ENCODE measurements at places on chromosomes 12 and 14.

DNA sequence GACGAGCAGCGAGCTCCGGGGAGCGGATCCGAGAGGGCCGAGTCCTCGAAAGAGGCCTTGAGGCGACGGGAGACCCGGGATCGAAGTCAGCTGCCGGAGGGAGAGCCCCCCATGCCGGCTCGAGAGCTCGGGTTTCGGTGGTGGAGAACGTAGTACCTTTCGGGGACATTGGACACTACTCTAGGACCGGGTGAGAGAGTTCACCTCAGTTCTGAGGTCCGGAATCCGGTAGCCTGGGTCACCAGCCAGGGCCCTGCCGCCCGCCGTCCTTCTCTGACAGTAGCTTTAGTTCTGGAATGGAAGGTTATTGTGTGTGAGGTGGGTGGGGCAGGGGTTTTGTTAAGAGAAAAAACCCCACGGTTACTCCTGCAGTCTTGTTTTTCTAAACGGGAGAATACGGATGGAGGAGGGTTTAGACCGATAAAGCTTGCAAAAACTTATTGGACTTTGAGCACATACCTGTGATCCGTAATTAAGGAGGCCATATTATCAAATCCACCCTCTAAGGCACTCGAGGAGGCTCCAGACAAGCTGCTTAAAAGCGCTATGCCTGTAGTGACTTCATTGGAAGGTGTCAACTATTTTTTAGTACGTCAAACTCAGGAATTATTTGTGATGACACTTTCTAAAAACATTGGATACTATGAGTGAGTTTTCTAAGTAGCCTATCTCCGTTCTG is 765 bp downstream of the SCYL2 start:
- peak; percentile 5 for DNase-seq

GRCh38 chr12:22334410-22335100 is at the start of gene ST8SIA1:
ST8SIA1 (minus strand) TSS chr12:22334707; CDS start chr12:22334232, 475 bp downstream.
- peak; percentile 34 for DNase-seq

DNA sequence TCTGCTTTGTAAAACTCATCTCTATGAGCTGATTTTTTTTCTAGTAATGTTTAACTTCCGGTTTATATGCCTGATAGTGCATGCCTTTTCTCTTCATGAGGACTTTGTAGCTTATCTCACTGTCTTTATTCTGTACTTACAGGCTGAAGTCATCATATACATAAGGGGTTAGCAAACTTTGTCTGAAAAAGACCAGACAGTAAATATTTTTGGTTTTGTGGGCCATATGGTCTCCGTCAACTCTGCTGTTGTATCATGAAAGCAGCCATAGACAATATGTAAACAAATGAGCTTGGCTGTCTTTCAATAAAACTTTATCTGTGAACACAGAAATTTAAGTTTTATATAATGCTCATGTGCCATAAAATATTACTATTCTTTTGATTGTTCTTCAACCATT is 172.1 kb downstream of the GXYLT1 start:
- no peak for DNase-seq

- DNase-seq = no peak
These were observed 29.0 kb upstream of the WDR89 start for GRCh38 chr14:63670692-63671091.

DNA sequence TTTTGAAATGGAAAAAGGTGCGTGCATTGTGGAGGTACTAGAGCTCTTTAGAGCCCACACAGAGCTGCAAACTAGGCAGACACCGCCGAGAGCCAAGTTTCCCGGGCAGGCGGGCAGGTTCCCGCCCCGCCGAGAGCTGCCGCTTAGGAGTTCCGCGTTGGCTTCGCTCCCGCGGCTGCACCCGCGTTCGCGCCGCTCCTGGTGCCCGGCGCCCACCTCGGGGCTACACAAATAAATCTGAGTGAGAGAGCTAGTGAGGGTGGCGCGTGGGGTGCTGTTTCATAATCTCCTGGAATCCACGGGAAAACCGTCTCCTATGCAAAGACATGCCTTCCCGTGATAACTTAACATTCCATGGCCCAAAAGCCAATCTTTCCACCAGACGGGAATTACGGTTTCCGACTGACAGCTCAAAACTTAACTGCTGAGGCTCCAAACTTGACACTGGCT is 645 bp downstream of the KITLG start:
- no peak for DNase-seq

GRCh38 chr12:89539426-89540223 is 13.8 kb upstream of the POC1B start:
- DNase-seq = no peak

DNA sequence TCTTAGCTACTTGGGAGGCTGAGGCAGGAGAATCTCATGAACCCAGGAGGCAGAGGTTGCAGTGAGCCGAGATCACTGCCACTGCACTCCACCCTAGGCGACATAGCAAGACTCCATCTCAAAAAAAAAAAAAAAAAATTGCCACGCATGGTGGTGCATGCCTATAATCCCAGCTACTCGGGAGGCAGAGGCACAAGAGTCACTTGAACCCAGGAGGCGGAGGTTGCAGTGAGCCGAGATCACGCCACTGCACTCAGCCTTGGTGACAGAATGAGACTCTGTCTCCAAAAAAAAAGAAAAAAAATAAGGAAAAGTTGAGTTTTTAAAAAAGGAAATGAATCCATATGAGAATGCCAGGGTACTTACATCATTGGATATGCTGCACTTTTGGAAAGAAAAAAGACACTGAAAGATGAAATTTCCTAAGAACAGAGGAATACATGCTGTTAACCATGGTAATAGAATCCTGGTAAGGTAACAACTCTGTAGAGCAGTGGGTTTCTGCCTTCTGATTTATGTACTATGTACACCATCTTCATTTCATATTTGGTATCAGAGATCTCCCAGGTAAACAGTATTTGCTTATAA is 222.7 kb downstream of the ERC1 start:
- no peak for DNase-seq

DNA sequence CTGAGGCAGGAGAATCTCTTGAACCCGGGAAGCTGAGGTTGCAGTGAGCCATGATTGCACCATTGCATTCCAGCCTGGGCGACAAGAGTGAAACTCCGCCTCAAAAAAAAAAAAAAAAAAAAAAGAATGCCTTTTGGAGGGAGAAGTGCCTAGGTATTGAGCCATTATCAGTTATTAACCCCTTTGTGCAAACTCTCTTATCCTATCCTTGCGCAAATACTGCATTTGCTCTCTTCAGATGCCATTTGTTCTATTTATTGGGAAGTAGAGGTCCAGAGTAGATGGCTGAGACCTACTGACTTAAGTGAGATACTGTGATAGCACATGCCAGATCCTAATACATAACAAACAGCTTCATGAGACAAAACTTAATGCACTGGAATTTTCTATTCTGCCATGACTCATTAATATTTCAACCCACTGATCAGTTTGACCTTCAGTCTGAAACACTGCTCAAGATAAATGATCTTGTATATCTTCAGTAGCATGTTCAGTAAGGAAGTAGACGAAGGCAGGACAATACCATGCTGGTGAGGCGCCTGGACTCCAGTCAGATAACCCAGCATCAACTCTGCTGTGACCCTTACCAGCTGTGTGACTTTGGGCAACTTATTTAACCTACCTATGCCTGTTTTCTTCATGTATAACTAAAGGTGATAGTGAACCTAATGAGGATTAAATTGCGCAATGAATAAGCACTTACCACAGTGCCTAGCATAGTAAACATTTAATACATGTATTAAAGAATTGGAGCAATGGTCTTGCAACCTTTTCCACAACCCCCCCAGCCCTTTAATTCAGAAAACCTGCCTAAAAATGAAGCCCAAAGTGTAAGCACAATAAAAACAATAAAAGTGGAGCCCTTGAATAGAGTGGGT is 5.7 kb upstream of the DNAAF2 start:
- DNase-seq = no peak

- no peak for DNase-seq
These were observed 4.3 kb upstream of the HSD17B6 start for GRCh38 chr12:56758728-56759262.

DNA sequence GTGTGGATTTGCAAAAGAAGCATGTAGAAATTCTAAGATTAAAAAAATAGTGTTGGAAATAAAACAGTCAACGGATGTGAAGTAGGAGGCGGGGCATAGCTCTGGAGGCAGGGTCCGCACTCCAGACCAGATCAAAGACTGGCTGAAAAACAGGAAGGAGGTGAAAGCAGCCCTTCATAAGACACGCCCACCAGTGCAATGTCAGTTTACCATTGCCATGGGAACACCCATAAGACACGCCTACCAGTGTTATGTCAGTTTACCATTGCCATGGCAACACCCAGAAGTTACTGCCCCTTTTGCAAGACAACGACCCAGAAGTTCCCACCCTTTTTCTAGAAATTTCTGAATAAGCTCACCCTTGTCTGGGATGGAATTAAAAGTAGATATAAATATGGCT is 87.1 kb downstream of the FZD10 start:
- no peak for DNase-seq

- DNase-seq = no peak
These were observed 62.9 kb upstream of the VSX2 start for GRCh38 chr14:74176400-74176793.

GRCh38 chr14:94374116-94374515 is 14.3 kb downstream of the SERPINA1 start:
- no peak for DNase-seq

GRCh38 chr14:70649803-70650202 is 8.1 kb downstream of the TTC9 start:
- no peak for DNase-seq

DNA sequence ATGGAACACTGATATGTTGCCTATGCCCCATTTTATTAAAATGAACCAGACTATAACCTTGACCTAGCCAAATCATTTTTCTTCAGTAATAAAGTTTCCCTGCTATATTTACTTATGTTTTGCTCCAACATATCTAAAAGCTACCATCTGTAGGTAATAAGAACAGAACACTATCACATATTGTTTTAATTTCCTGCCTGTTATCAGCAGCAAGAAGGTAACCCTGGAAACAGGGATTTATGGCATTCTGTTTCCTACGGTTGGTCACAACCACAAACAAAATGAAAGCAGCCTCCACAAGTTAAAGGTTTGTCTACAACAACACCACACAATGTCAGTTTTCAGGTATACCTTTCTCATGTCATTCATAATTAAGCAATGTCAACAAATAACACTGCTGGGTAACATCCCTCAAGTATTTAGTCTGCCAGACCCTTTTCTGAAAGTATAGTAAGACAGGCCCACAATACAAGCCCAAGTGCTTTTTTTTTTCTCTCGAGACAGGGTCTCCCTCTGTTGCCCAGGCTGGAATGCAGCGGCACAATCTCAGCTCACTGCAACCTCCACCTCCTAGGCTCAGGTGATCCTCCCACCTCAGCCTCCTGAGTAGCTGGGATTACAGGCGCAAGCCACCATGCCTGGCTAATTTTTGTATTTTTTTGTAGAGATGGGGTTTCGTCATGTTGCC is 25.5 kb downstream of the GCH1 start:
- DNase-seq = no peak

DNA sequence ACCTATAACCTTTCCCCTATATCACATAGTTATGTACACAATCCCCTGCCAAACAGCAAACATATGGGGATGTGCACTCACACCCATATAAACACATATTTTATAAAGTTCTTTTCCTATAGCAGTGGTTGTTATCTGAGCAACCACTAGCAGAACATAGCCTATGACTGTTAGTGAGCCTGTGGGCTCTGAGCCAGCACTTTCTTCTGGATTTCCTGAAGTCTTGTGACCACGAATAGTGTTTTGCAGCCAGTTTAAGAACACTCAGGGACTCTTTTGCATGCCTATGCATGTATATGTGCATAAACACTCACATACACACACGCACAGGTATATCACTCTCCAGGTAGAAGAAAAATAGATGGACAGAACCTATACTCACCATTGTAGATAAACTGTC is 17.1 kb downstream of the TESPA1 start:
- DNase-seq = no peak

DNA sequence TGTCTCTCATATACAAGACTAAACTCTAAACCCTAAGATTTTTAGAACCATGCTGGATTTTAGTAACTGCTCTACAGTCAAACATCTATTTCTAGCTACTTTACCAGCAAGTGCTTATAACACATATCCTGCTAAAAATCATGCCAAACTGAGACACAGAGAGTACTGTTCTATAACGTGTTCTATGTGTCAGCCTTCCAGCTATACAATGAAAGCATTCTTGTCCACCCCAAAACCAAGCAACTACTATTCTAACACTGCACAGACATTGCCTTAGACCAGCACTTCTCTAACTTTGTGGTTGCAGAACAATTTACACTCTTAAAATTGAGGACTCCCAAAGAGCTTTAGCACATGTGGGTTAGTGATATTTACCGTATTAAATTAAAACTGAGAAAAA is 85.7 kb downstream of the SPPL3 start:
- no peak for DNase-seq

- DNase-seq = no peak
These were observed 45.8 kb downstream of the NINJ2 start for GRCh38 chr12:617304-617915.

GRCh38 chr12:119266963-119267362 is 67.6 kb upstream of the CCDC60 start:
- no peak for DNase-seq

DNA sequence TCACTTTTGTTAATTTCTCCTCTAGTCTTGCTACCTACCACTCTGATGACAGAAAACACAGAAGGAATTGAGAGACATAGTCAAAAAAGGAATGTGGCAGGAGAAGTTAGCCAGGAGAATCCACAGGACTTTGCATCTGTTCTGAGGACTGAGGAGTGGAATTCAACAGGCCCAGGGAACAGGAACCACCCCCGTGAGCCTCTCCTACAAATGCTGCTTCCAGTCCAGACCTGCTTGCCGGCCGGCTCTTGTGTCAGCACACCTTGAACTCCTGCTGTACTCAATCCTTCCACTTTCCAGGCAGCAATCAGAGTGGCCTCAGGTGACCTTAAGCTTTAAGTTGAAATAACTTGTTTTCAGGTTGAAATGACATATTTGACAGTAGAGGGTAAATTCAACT is 903.1 kb downstream of the BCL11B start:
- DNase-seq = no peak

DNA sequence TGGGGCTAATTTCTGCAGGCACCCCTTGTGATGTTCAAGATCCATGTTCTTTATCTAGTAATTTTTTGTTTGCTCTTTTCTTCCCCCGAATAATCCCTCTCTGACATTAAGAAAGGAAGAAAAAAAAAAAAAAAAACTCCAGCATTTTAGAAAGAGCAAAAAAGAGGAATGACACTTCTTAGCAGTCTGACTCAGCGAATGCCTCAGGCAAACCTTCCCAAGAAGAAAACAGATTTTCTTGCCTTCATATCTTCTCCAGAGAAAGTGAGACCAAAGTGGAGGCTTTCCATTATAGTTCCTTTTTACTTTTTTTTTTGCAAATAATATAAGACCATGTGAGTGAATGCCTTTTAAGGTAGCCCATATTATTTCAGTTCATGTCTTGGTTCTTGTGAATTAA is 479.0 kb upstream of the SYT1 start:
- DNase-seq = no peak

- no peak for DNase-seq
These were observed 34.2 kb downstream of the PTPRB start for GRCh38 chr12:70603044-70603443.

GRCh38 chr14:62308891-62309290 is 546.7 kb downstream of the SNAPC1 start:
- DNase-seq = no peak

DNA sequence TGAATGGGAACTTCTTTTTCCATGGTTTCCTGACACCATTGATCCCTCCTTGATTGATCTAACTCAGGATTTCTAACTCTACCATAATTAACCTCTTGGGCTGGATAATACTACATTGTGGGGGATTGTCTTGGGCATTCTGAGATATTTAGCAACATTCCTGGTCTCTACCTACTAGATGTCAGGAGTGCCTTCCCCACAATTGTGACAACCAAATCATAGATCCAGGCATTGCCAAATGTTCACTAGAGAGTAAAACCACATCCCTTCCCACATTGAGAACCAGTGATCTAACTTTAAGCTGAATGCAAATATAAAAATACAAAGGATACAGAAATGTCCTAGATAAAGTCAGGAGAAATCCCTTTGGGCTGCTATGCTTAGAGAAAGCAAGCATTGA is 36.9 kb upstream of the CCDC198 start:
- DNase-seq = no peak
